ENCODE measurements at places on chromosomes 4 and X.

- no peak for DNase-seq
Measured at GRCh38 chr4:7886007-7886973, 53.4 kb downstream of the AFAP1 start.

- peak; percentile 20 for DNase-seq
Measured at GRCh38 chr4:11741190-11741652, 312.5 kb upstream of the HS3ST1 start.

GRCh38 chrX:37315511-37316248, 33.5 kb upstream of the PRRG1 start:
- DNase-seq = no peak

- no peak for DNase-seq
Measured at GRCh38 chr4:35918491-35918977, 325.8 kb downstream of the ARAP2 start.

- no peak for DNase-seq
Measured at GRCh38 chr4:6410664-6411063, 61.8 kb downstream of the PPP2R2C start.

DNA sequence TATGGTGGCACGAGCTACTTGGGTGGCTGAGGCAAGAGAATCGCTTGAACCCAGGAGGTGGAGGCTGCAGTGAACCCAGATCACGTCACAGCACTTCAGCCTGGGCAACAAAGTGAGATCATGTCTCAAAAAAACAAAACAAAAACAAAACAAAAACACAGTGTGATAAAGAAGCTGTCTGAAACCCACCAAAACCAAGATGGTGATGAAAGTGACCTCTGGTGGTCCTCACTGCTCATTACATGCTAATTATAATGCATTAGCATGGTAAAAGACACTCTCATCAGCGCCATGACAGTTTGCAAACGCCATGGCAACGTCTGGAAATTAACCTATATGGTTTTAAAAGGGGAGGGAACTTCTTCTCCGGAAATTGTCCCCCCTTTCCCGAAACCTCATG, 29.4 kb upstream of the OPHN1 start:
- peak; percentile 80 for DNase-seq

DNA sequence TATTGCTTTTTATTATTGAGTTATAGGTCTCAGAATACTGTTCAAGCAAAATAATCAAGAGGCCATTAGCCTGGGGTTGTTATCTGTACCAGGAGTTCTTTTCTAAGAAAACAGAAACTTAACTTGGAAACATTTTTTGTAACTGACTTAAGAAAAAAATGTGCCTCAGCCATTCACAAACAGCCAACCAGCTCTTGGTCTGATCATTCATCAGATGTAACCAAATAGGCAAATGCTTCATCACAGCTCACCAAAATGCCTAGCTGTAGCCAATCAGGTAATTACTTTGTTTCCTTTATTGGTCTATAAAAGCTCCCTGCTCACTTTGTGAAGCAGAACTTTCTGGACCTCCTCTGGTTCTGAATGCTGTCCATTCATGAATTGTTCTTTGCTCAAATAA, 387.7 kb downstream of the FAT4 start:
- no peak for DNase-seq

DNA sequence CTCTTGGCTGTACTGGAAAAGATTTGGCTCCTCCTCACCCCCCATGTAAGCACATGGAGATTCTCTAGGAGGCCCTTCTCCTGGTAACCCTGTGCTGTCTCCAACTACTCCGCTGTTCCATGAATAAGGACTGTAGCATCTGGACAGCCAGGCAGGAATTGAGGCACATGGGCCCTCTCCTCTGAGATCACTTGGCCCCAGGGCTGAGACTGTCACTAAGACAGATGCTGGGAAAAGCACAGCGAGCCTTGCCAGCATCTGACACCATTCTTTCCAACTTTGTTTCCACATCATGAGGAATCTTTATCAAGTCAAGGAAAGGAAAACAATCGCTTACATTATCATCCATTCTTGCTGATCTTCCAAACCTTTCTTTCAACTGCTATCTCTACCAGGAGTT, 222.6 kb upstream of the INTU start:
- no peak for DNase-seq
